ENCODE measurements at places on chromosomes 3 and 15.

DNA sequence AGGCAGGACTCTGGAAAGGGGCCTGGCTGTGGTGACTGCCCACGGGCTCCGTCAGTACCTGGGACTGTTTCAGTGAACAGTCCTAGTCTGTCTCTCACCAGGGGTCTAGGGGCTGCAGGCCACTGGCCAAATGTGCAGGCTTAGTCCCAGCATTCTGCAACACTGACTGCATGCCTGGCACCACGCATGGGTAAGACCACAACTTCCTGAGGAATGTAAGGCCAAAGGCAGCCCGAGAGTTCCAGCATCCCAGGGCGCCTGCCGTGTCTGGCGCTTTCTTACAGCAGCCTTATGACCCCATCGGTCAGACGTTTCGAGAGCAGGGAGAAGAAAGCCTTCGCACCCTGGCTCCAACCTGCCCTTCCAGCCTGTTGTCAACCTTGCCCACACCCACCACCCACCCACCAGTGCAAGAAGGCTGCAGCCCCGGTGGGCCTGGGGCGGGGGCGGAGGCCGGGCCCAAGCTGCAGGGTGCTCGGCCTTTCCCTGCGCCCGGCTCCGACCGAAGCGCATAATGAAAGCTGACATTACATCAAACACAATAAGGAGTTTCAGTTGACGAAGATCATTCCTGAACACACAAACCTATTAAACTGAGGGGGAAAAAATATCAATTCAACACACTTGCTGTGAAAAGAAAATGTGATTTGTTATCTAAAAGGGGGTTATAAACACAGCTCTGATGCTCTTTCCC, 29.5 kb upstream of the TMEM115 start:
- DNase-seq = no peak

GRCh38 chr3:155748611-155749365, 3.9 kb upstream of the PLCH1 start:
- no peak for DNase-seq

GRCh38 chr3:36709281-36709680, 55.1 kb downstream of the DCLK3 start:
- no peak for DNase-seq

DNA sequence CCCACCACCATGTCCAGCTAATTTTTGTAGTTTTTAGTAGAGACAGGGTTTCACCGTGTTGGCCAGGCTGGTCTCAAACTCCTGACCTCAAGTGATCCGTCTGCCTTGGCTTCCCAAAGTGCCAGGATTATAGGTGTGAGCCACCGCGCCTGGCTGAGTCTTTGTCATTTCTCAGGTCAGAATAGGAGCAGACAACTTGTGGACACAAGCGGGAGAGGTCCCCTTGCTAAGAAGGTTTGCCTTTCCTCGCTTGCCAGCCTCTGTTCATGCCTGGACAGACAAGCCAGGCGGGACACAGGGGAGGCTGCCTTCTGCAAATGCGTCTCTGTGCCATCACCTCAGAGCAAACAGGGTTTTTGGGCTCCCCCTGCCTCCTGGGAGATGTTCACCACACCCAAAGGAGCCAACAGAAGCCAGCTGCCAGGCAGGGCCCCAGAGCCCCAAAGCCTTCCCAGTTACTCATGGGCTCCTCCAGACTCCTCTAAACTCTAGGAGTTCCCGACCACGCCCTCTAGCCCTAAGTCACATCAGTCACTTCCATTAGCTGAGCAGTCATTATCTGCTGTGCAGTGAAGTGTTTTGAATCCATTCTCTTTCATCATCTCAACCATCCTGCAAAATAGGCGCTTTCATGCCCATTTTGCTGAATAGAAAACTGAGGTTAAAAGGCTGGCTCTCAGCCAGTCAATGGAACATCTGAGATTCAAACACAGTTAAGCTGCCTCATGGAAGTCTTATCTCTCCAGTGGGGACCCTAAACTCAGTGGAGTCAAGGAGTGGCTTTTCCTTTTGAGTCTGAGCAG, 245.0 kb downstream of the UACA start:
- DNase-seq = no peak

GRCh38 chr3:55357796-55358195, 129.3 kb downstream of the WNT5A start:
- no peak for DNase-seq

DNA sequence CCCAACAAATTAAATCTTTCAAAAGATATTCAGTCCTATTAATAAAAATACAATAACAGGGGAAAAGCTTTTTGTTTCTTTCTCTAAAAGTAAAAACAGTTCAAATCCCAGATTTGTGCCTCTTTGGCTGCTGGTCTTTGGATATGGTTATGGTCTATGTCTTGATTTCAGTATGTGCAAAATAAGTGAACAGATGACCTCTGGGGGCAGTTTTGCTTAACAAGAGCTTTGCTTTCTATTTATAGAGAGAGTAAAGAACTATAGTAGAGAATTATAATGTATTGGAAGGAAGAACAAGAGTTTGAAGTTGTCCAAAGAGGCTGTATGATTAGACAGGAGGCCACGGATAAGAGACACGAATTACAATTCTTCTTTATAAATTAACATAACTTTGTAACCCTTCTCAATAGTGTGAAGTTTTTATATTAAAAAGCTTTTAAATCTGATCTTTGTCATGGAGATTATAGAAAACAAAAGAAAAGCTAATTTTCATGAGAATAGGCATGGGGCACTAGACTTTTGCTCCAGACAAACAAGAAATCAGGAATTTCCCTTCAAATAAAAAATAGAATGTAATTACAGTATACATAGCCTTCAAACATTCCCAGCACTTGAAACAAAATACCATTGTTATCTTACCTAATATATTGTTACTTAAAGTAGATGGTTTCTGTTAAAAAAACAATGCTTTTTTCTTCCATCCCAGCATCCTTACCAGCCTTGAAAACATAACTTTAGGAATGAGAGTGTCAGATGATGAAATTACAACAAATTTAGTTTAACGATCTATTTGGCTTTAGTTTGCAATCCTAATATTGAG, 432.7 kb upstream of the ARHGEF26 start:
- no peak for DNase-seq

- no peak for DNase-seq
These were observed 28.9 kb downstream of the ITGB5 start for GRCh38 chr3:124858275-124858674.

DNA sequence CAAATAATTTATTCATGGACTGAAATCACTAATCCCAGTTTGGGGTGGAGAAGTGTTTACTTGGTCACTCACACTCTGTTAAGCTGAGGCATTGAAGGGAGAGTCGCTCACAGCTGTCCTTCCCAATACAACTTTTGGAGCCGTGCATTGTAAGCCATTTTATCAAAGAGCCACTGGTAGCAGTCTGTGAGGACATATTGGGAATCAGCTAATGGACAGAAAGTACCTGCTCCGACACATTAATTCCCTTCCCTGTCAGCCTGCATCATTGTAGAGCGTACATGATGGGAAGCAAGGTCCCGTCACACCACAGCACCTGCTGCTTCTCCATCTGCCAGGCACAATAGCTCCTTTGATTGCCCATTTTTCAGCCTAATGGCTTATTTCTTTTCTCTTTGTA, 643.2 kb downstream of the SQOR start:
- DNase-seq = no peak

DNA sequence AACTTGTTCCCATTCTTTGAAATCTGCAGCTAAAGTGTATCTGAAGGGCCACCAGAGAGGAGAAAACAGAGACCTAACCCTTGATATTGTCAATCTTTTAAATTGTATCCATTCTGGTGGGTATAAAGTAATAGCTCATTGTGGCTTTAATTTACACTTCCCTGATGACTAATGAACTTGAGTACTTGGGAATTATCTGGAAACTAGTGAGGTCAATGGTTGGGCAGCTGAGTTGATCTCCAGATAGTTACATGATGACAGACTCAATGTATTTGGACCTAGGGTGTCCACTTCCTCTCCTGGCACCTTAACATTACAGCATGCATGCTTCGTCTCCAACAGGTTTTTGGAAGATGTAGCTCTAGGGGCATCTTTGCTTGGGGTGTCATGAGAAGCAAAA, 195.2 kb downstream of the PDCD6IP start:
- DNase-seq = no peak

DNA sequence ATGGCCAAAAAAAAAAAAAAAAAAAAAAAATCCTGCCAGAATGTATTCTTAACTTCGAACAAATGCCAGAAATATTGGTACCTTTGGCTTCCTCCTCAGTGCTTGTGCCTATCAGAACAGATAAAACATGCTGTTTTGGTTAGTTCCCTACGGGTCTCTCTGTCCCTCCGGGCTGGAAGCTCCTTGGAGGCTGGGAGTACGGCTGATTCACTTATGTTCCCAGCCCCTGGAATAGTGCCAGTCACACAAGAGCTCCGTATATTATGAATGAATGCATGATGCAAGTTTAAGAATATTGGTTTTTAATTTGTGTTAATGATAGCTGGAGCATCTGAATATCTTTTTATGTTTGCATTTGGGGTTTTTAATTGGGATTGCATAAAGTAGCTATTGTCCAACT, 44.0 kb downstream of the NR2F2 start:
- DNase-seq = no peak

DNA sequence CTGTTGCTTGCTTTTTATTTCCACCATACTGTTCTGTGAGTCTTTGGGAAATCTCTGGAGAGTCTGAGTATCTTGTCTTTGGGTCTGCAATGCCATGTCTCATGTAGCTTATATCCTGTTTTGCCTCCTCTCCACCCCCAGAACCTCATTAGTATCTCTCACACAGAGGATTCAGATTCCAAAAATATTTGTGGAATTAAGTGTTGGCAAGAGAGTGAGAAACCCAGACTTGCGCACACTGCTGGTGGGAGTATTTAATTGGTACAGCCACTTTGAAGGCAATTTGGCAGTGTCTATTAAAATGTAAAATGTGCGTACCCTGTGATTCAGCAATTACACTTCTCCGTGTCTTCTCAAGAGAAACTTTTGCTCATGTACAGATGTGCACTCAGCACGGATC, 68.6 kb downstream of the ZNF621 start:
- no peak for DNase-seq

DNA sequence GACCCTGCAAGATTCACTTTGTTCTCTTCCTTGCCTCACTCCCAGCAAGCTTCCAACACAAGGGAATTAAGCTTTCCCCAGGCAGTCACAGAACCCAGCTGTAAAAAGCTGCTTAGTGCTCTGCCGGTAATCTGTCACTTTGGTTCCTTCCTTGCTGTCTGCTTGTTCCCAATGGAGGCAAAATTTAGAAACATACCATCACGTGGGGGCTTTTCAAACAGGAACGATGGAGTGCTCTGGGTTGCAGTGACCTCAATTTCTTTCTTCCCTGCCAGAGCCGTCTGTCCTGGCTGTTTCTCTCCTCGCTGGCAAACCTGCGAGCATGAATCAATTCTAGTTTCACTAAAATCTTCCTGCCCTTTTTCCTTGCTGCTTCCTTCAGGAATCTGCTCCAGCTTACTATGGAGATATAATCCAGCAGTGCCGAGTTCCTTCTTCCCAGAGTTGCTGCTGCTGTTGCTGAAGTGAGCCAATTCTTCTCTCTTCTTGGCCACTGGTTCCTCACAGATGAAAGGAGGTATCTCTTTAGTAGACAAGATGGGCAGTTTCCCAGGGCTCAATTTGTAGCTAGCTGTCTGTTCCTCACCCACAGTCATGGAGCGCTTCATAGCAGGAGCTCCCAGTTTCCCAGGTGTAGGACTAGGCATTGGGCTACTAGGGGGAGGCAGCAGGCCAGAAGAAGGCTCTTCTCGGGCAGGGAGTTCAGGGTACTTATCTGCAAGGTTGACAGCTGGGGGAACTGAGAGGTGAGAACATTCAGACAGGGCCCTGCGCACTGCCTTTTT, 88.1 kb downstream of the DHX30 start:
- no peak for DNase-seq

- DNase-seq = no peak
These were observed 365.0 kb downstream of the SV2B start for GRCh38 chr15:91465086-91465485.

DNA sequence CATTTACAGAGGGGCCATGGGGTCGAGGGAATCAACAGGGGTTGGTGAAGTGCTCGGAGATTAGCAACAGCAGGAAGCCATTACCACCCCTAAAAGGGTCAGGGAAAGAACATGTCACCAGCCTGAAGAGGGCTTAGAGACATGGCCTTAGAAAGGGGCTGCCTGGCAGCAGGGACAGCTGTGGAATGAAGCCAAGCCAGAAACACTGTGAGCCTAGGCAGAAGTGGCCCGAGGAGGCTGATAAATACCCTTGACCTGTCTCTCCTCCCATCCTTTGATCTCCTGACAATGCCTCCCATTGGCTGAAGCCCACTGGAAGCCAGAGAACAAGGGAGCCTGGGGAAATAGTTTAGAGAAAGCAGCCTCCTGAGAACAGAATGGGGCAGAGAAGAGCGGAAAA, 31.4 kb downstream of the GPD1L start:
- DNase-seq = no peak

- no peak for DNase-seq
These were observed 52.9 kb downstream of the RYK start for GRCh38 chr3:134197681-134198261.

DNA sequence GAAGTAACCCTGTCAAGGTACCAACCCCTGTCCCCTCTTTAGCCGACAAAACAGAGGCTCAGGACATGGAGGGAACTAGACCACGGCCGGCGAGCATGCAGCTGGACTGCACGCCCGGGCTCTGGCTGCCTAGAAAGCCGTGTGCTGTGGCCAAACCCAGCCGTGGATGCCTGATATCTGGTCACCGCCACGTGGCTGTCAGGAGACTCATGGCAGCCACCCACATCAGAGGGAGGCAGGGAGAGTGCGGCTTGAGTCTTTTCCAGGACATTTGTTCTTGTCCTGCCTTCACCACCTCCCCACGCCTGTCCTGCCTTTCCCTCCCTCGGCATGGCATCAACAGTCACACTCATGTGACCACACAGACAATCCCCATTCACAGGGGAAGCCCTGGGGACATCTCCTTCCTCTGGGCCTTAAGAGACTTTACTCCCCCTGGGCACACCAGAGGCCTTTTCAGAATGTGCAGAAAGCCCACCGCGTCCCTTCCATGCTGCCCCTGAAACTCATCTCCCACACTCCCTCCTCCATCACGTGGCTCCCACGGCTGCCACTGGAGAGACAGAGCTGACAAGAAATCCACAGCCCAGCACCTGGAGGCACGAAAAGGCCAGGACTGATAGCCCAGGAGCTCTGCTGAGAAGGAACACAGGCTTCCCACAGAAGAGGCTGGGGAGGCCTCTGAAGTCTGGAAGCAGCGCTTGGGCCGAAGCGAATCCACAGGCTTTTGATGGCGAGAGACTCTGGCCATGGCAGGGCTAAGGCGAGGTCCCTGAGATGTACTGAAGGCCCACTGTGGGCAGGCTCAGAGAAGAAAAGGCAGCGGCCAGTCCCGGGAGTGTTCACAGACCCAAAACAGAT, 71.2 kb upstream of the IQSEC1 start:
- no peak for DNase-seq

GRCh38 chr3:4994144-4994730, 15.0 kb downstream of the BHLHE40 start:
- DNase-seq = no peak

- DNase-seq = no peak
These were observed 446.8 kb downstream of the CHL1 start for GRCh38 chr3:643376-643775.
